ENCODE measurements at places on chromosomes 11 and 22. TPM values are rescaled to one million over a fixed set of nuclear protein-coding genes. Genes with fewer than 3 reads are reported as not detected.

Gene GSTT2
- not detected for total RNA-seq

Gene RAG2
- not detected for total RNA-seq

Gene NCF4
- total RNA-seq = 13.2 TPM

DNA sequence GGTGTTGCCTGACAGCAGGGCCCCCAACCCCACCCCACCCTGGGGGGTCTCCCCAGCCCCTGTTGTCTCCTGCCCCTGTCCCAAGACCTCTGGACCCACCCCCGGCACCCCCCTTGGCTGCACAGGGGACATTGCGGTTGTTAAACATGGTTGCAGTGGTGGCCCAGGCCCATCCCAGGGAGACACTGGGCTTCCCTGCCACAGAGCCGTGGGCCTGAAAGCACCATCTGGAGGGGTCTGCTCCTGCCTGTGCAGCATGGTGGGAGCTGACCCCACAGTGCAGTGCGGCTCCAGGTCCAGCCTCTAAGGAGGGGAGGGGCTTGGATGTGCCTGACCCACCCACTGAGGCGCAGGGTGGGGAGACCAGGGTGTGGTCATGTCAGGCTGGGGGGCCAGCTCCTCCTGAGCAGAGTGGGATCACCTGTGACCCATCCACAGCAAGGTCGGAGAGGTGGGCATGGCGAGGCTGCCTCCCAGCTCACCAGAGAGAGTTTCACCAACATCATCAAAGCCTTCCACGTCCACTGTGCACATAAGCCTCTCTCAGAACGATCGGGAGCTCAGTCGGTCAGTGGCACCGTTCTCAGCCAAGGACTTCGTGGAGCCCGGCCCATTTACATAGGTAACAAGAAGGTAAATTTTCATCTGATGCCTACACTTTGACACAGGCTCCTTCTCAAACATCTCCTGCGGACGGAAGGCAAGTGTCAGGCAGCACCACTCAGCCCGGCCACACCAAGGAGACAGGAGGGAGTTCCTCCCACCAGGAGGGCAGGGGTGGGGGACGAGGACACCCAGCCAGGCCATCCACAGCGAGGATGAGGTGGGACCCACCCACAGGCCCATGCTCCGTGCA lies 201.1 kb downstream of the BRD1 start:
- no peak for DNase-seq

Gene HTR3A
- total RNA-seq = not detected

DNA sequence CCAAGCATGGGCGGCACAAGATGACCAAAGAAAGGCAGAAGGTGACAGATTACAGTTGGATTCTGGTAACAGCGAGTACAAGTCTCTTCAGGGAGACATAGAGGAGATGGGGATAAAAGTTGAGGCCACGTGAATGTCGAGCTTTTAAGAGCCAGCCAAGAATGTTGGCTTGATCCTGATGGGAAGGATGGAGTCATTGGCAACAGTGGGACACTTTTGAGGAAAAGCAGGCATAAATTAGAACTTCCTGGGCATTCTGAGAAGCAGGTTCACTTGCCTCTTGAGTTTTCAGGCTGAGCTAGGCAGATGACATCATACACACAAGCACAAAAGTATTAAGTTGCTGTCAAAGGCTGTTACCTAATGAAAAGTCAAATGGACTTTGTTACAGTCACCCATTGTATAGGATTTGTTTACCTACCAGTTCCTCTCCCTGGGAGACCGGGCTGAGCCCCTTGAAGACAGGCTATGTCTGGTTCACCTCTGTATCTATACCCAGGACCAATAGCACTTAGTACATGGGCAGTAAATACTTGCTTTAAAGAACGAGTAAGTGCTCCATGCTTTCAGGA lies 41.1 kb downstream of the TNRC6B start:
- no peak for DNase-seq

DNA sequence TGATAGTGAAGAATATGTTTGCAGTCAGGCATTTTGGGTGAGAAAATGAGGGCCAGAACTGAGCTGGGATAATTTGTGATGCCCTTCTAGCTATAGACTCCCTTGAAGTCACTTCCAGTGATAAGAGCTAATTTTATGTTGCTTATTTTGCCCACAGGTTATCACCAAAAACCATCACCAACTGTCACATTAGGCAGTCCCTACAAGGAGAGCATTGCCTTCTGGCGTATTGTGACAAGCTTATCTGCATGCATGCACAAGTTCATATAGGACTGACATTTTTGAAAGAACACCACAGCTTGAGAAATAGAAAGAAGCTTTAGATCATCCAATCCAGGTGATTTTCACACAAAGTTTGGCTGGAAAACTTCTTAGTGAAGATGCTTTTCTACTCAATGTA lies 735.3 kb upstream of the RAG2 start:
- DNase-seq = no peak

GRCh38 chr11:86490582-86490981 lies 115.9 kb downstream of the CCDC81 start:
- no peak for DNase-seq

DNA sequence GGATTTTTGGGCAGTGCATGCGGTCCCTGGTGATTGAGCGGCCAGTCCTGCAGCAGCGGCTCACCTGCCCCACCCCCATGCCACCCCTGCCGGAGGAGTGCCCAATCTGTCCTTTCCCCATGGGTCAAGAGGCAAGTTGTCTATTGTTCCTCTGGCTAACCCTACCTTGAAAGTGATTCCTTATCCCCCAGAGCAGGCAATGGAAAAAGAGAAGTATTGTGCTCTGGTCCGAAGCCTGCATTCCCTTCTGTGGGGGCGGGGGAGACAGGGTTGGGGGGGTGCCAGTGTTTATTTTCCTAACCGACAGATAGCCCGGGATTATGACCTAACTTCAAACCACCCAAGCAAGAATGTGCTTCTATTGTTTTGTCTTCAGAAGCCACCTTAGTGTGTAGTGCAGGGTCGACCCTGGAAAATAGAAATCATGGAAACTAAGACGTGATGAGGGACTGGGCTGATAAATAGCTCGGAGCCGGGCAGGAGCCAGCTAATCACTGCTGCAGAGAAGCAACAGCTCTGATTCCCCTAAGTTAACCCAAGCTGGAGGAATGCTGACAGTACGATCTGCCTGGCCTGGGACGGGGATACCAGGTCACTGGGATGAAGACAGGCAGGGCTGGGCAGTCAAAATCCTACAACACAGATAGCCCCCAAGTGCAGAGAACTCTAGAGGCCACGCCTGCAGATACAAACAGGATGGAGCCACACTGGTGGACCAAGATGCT lies 38.7 kb upstream of the ATXN10 start:
- DNase-seq = no peak

DNA sequence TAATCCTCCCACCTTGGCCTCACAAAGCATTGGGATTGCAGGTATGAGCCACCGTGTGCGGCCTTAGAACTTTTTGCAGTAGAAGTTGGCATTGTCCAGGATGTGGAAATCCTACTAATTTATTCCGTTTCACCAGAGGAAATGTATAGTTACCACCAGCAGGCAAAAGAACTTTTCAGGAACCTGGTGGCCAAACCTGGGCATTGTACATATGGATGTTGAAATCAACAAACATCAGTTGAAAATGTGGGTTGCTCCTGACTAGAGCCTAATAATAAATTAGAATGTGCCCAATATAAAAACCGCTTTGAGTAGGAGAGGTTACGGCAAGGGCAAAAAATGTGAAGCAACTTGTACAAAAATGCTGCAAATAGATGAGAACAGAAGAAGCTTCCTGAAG lies 40.7 kb upstream of the XBP1 start:
- no peak for DNase-seq

Gene NNMT
- total RNA-seq = 4.1 TPM

GRCh38 chr11:111823131-111823530 lies 48.2 kb downstream of the ALG9 start:
- DNase-seq = no peak

Gene OR51E1
- total RNA-seq = not detected

DNA sequence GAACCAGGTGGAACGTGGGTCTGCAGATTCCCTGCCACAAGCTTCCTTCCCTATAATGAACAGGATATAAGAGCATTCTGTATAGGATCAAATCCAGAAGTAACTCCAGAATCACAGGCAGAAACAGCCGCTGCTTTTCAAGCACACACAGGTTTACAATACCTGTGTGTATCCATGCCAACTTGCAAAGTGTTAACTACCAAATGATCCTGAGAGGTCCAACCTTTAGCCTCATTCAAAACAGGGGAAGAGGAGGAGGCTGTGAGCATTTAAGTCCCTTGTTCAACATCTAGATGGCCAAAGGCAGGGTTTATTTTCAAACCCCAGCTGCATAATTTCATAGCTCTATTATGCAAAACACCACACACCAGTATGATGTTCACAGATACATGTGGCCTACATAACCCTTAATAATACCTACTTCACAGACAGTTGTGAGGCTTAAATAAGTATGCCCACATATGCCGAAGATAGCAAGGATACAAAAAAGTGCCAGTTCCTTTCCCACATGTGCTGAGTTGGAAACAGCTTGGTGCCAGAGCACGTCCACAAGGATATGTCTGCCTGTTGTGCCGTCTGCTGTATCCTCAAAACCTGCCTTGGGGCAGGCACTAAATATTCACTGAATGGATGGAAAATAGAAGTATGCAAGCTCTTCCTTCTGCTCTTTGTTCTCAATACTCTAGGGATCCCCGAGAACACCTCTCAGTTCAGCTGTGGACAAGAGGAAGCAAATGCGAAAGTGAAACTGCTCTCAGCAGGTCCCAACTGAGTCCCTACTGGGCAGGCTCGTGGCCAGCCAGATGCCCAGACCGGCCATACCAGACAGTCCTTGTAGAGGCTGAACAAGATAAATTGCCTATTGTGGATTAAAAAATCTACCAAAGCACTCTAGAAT lies 66.8 kb downstream of the LARGE1 start:
- DNase-seq = no peak

DNA sequence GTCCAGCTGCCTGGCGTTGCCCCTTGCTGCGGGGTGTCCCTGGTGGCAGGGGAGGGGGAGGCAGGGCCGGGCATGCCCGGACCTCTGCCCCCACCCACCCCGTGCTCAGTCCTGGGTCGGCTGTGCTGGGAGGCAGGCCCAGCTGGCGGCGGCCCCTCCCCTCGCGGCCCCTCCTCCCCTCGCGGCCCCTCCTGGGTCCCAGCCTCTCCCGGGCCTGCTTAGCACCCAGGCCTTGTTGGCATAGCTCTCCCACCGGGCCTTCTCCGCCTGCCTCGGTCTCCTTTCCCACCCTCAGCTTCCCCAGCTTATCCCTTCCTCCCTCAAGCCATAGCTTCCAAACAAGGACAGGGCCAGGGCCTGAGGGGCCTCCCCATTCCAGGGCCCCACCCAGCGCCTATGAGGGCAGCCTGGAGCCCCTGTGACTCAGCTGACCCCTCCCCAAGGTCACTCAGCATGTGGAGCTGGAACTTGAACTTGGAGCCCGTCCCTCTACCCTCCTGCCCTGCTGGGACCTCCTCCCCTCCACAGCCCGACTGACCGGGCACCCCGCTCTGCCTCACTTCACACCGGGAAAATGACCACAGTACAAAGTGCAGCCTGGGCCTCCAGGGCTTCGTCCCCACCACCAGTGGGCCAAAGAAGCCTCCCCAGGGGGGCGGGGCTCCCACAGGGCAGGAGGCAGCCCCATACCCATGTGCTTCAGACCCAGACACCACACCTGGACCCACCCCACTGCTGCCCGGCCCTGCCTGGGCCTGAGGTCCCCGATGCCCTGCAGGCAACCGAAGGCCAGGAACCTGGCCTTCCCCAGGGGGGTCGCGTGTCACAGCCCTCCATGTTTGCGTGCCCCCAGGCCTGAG lies 1.2 kb downstream of the EPS8L2 start:
- no peak for DNase-seq

GRCh38 chr22:35578836-35579575 lies 38.1 kb downstream of the MB start:
- no peak for DNase-seq

- no peak for DNase-seq
Measured at GRCh38 chr22:40376149-40376548, 5.8 kb downstream of the SGSM3 start.

DNA sequence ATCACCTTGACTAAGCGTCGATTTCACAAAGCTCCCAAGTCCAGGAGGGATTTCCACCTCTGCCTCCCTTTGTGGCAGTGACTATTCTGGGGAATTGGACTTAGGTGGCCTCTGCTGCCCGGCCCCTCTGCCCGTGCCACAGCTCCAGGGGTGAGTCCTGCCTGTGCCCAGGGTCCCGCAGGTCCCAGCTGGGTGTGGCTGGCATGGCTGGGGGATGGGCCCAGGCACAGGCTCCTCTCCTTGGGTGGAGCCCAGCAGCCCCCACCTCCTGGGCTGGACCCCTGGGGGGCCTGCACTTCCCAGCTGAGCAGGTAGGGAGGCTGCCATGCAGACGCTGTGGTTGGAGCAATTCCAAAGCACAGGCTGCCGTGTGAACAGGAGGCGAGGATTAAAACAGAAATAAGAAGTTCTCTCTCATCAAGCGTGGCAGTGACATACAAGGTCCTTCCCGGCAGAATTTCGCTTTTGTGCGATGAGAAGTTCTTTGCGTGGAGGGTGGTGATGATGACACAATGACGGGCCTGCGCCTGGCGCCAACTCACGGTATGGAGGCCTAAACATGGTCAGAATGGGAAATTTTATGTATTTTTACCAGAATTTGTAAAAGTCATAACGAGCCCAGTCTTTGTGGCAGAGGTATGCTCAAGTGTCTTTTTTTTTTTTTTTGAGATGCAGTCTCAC lies 107.3 kb downstream of the BRD1 start:
- no peak for DNase-seq

- no peak for DNase-seq
Measured at GRCh38 chr22:27461470-27461869, 340.1 kb downstream of the MN1 start.

- no peak for DNase-seq
Measured at GRCh38 chr11:130671801-130672700, 223.6 kb downstream of the ADAMTS15 start.

Gene F2
- not detected for total RNA-seq

Gene PDE2A
- total RNA-seq = 13.1 TPM

All from esophagus squamous epithelium (tissue), 5 donors.